ENCODE measurements at places on chromosomes 7 and 10.
A peak's percentile ranks its signal among the peaks of the same experiment; 100 is the strongest.

DNA sequence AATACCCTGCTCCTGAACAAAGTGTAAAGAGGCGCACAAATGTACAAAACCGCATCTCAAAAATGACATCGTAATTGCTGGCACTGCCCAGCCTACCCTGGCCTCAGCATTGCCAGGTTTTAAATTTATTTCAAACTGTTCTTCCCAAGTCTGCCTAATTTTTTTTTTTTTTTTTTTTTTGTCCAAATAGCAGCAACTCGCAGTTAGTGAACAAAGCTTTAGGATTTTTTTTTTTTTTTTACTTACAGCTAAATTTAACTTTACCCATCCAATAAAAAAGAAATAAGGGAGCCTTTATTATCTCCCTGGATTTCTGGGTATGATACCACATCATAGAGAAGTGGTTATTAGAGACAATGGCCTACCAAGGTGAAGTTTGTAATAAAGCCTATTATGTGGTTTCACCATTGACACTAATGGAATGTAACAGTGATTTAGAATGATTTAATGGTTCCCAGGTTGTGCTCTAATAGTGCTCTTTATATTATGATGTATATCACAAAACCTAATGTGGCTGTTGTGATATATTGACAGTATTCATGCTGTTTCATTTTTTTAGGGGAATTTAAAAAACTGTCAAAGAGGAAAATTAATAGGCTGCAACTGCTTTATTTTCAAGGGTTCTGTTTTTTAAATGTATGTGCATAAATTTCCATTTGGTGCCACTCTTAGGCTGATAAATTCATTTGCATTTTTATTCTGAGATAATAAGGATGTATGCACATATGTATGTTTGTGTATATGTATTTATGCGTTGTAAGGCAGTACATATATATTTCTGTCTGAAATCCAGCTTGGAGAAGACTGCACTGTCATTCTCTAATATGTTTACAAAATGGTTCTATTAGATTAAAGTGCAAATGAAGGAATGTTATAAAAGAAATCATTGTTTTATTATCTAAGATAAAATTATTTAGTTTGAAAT is 309.0 kb downstream of the TFEC start:
- no peak for DNase-seq

DNA sequence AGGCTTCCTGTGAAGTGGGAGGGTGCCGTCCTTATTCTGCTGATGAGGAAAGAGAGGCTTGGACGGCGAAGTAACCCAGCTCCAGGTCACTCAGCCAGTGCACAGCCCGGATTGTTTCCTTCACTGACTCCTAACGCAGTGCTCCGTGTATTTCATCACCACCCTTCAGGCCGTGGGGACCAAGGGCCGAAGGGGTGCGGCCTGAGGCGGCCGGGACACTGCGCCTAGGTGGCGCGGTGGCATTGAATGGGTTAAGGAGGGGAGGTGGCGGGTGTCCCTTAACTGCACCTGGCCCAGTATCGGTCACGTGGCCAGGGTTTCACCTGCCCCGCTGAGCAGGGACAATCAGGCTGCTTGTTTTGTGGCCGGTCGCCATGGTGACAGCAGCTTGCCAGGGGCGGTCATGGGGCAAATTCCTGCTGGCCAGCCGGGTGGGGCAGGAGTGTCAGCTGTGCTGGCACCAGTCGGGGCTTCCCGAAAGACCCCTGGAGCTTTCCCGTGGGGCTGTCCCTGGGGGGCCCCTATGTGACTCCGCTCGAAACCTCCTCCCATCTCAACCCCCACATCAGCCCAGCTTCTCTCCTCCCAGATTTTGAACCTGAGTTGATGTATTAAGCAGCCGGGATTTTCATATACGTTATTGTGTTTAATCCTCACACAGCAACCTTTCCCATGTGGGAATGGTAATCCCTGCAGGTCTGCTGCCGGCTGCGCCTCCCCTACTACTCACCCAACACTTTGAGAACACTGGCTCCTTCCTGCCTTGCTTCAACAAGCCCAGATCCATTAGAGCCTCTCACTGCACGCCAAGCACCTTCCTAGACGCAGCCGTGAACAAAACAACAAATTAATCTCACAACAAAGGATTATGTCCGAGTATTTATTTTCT is 4.4 kb upstream of the ABHD11 start:
- DNase-seq: peak; percentile 36

DNA sequence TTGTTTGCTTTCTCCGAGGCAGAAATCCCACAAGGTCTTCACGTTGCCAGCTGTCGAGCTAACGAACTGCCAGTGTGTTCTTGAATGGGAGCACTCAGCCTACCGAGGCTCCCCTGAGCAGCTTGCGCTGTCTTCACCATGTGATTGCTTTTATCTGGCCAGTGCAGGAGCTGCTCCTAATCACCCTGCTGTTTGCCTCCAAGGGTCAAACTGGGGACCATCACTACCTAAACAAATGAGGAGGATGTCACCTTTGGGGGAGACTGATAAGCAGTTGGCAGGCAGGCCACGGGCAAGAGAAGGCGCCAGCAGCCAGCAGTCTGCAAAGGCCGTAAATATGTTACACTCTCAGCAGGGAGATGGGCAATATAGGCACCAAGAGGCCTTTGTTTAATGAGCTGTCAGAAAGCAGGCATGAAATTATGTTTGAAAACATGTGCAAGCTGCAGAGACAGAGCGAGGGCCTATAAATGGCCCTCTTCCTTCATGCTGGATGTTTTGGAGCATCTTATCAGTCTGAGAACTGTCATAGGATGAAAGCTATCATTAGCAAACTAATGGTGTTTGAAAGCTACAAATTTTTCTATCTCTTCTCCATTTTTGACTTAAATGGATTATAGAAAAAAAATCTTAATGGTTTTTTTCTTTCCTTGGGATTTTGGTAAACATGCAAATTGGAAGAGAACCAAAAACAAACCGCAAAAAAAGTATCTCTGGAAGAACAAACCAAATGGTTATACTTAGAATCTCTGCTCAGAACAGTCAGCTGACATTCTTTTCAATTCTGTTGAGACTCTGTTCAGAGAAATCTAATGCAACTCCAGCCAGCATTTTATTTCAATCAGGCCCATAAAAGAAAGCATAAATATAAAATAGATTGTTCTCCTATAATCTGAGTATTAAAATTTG is 267.3 kb upstream of the NPVF start:
- DNase-seq: no peak

GRCh38 chr7:158344706-158345300 is 242.8 kb downstream of the PTPRN2 start:
- no peak for DNase-seq

DNA sequence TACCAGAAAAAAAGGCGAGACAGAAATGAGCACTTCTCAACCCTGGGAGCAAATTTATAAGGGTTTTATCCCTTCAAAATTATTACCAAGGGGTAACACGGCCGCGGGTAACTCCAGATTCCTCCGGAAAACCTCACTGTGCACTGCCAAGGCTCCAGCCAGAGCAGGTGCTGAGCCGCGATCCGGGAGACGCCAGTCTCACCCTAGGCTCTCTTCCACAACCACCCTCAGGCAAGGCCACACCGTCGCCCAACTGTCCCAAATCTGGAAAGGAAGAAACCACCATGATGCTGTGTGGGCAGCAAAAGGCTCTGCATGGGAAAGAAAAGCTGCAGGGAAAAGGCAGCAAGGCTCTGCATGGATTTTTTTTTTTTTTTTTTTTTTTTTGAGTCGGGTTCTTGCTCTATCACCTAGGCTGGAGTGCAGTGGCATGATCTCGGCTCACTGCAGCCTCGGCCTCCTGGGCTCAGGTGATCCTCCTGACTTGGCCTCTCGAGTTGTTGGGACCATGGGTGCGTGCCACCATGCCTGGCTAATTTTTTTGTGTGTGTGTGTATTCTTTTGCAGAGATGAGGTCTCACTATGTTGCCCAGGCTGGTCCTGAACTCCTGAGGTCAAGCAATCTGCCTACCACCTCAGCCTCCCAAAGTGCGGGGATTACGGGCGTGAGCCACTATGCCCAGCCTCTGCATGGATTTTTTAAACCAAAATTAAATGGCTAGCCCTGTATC is 39.0 kb downstream of the MAD1L1 start:
- DNase-seq: no peak

GRCh38 chr10:121036431-121036830 is 185.3 kb downstream of the WDR11 start:
- no peak for DNase-seq

GRCh38 chr7:5362466-5362865 is 61.2 kb downstream of the TNRC18 start:
- no peak for DNase-seq

- no peak for DNase-seq
Observed at GRCh38 chr7:151316896-151317295, 24.7 kb upstream of the NUB1 start.

- no peak for DNase-seq
Observed at GRCh38 chr7:74320645-74321221, 31.5 kb downstream of the CLIP2 start.

GRCh38 chr10:12448340-12448728 is 99.0 kb downstream of the CAMK1D start:
- no peak for DNase-seq

GRCh38 chr7:102942868-102943267 is 30.1 kb downstream of the LRRC17 start:
- no peak for DNase-seq

- DNase-seq: no peak
Observed at GRCh38 chr7:140327261-140327661, 71.1 kb downstream of the SLC37A3 start.

DNA sequence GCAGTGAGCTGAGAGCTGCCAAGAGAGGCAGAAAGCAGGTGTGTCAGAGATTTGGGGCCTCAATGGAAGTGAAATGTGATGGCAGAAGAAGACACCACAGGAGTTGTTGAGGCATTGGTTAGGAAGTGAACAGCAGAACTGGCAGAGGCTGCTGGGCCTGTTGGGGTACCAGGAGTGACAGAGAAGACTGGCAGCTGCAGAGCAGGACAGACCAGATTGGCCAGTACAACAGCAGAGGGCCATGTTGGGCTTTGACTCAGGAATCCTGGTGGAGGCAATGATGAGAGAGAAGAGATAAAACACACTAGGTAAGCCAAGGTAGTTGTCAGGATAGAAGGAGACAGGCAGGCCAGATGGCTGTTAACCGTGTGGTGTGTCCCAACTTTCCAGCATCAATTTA is 19.9 kb upstream of the HERPUD2 start:
- no peak for DNase-seq

- no peak for DNase-seq
Observed at GRCh38 chr7:99571768-99572167, 13.3 kb downstream of the ZNF655 start.

DNA sequence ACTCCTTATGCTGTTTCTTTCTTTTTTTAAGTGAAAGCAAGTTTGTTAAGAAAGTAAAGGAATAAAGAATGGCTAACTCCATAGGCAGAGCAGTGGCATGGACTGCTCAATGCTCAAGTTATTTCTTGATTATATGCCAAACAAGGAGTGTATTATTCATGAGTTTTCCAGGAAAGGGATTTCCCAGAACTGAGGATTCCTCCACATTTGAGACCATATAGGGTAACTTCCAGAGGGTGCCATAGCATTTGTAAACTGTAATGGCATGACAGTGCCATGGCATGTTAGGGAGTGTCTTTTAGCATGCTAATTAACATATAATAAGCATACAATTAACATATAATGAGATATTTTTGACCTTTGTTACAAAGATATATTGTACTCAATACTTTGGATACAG is 1034.5 kb upstream of the PHF14 start:
- DNase-seq: no peak

DNA sequence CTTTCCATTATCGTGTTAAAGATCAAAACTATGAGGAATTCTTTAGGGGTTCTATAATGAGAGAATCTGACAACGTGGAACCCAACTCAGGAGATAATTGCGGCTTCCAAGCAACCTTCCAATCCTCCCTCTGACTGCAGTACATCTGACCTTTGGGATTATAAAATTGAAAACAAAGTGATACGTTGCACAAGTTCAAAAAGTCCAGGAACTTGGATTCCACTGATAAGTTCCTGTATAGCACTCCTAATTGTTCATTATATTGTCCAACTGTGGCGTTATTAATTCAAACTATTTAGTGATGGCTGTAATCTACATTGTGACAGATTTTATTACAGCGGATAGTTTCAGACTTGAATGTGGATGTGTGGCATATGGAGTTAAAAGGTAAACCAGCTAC is 15.4 kb downstream of the MALRD1 start:
- DNase-seq: no peak

GRCh38 chr10:86288695-86289576 is 77.7 kb downstream of the GRID1 start:
- no peak for DNase-seq

DNA sequence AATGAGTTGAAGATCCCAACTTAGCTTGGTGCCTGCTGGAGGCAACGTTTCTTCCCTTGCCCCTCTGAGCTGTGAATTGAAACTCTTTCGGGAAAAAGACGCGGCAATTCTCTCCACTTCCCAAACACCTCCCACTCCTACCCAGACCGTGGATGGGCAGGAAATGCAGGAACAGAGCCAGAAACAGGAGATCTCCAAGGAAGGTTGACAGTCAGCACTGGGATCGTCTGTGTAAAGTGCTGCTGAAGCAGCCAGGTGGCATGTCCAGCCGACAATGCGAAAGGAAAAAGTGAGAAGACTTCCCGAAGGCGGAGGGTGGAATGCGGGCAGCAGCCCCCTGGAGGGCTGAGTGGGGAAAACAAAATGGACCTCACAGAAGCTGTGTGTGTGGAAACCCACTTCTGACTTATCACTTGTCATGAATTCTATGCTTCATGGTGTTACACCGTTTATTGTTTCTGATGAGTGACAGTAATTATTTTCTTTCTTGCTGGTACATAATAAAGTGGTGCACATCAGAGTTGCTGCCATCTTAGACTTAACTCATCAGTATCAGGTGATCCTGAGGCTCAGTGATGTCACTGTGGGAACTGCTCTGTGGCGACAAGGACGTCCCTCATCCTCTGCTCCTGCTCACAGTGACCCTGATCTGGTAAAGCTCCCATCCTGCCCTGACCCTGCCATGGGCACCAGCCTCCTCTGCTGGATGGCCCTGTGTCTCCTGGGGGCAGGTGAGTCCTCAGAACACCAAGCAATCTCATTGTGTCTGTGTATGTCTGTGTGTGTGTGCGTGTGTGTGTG is 220.5 kb upstream of the PRSS1 start:
- no peak for DNase-seq

GRCh38 chr10:129108378-129108777 is 358.7 kb upstream of the MGMT start:
- DNase-seq: no peak

DNA sequence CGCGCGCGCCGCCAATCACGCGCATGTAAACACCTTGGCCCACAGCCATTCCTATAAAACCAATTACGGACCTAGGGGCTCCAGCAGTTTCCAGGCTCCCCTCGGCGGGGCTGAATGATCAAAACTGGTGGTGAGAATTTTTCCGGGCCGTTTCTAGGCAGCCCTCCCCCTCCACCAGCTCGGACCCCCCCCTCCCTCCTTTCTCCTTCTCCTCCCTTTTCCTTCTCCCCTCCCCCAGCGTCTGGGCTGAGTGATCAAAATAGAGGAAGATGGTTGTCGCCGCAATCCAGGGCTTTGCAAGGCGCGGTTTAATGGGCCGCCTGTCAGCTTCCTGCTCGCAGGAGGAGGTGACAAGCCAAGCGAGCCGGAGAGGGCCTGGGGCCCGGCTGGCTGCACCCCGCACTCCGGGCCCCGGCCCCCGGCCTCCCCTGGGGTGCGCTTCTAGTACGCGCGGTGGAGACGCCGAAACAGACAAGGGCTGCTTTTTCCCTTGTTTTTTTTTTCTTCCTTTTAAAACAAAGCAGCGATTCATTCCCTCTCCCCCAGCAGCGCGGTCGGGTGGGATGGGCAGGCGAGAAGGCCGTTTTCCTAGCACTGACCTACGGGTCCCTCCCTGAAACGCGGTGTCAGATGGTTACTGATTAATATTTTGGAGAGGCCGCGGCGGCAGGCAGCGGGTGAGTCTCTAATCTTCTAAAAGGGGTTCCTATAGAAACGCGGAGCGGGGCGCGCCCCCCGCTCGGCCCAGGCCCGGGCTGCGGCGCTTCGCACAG is 528 bp upstream of the TNRC18 start:
- peak; percentile 99 for DNase-seq
